ENCODE measurements at places on chromosomes 2 and 18. TPM values are rescaled to one million over a fixed set of nuclear protein-coding genes. Genes with fewer than 3 reads are reported as not detected.

GTF3C2 gene
- 13.0 TPM for polyA plus RNA-seq

- H3K27me3 ChIP-seq, result no peaks in the 10 kb centered on the region
- DNase-seq, result no peak
- H3K36me3 ChIP-seq, result no peaks in the 10 kb centered on the region
- no peak overlapping the region for H3K4me3 ChIP-seq
- no peak overlapping the region for H3K27ac ChIP-seq
Observed at GRCh38 chr2:177708660-177709444, 316.3 kb downstream of the AGPS start.

DNA sequence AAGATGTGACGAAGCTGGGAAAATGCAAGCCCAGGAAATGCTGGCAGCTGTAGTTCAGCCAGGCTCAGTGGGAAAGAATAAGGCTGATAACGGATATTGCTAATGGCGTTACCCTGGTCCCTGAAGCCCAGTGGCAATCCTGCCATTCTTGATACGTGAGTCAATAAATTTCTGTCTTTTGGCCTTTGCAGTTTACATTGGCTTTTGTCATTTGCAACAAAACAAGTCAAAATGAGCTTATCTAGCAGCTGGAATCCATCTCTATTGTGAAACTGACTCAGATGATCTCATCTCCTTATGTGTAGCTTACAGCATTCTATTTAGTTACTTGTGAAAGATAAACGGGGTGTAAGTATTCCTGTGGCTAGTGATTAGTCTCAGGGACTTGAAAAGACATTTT is 43.8 kb downstream of the ARL6IP6 start:
- H3K36me3 ChIP-seq, result peaks cover 3% of the 10 kb centered on the region
- H3K27ac ChIP-seq, result no peak overlapping the region
- DNase-seq, result no peak
- no peaks in the 10 kb centered on the region for H3K27me3 ChIP-seq
- H3K4me3 ChIP-seq, result no peak overlapping the region

DNA sequence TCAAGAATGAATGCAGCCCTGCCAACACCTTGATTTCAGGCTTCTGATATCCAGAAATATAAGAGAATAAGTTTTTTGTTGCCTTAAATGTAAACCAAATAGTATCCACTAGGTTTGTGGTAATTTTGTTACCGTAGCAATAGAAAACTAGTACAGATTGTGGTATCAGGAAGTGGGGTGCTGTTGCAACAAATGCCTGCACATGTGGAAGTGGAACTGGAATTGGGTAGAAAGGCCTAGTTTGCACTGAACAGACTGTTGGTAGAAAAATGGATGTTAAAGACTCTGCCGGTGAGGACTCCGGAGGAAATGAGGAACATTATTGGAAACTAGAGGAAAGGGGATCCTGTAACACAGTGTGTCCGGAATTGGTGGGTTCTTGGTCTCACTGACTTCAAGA is 145.8 kb upstream of the MGAT5 start:
- no peaks in the 10 kb centered on the region for H3K27me3 ChIP-seq
- no peaks in the 10 kb centered on the region for H3K36me3 ChIP-seq
- H3K4me3 ChIP-seq, result no peak overlapping the region
- DNase-seq, result no peak

GRCh38 chr18:76499021-76499420 is 4.0 kb upstream of the ZNF516 start:
- no peaks in the 10 kb centered on the region for H3K4me1 ChIP-seq
- no peaks in the 10 kb centered on the region for H3K27me3 ChIP-seq
- no peak for DNase-seq
- H3K4me3 ChIP-seq, result no peak overlapping the region
- no peaks in the 10 kb centered on the region for H3K36me3 ChIP-seq

DNA sequence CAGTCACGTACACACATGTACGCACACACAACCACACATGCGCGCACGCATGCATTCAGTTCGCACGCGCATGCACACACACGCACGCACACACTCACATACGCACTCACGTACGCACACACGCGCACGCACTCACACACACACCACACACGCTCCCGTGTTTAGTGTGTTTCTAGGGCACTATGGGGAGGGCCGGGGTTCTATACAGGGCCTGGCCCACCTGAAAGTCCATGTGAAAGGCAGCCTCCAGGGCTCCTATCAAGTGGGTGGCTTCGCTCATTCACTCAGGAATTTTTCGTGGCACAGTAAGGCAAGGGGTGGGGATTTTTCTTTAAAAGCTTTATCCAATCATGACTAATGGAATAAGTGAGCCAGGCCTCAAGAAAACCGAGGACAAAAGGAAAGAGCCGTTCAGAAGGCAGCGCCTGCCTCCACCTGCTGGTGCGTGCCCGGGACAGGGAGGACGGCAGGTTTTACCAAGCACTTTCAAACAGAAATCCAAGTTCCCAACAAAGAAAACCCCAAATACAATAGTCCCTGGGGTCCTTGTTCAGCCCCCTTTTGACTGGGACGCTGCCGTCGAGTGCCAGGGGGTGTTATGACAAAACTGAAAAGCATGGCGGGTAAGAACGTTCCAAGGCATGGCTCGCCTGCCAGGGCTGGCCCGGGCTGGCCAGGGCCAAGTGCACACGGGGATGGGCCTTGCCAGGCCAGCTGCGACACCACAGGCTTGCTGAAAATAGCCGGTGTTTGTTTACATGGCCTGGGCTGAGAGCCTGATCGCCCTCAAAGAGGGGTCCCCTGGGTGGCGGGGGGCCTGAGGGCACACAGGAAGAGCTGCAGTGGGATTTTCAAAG is 110.0 kb downstream of the HDAC4 start:
- no peak for DNase-seq
- no peak overlapping the region for H3K27ac ChIP-seq
- H3K36me3 ChIP-seq, result no peaks in the 10 kb centered on the region
- H3K27me3 ChIP-seq, result no peaks in the 10 kb centered on the region

DNA sequence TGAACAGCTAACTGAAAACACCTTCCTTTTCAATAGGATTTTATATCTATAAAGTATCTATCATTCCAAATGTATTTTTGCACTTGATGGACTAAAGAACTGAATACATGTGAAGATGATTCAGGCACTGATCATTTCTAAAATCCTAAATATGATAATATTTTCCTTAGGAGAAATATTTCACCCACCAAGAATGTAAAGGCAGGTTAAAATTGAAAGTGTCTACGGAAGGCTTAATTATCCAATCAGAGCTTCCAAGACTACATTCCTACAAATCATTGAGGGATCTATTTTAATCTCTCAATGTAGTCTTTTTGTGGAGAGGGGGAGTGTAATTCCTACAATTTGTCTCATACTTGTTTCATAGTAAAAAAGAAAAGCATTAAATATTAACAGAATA is 3.6 kb downstream of the GALNT3 start:
- H3K27ac ChIP-seq, result no peak overlapping the region
- no peaks in the 10 kb centered on the region for H3K27me3 ChIP-seq
- H3K4me3 ChIP-seq, result no peak overlapping the region

DNA sequence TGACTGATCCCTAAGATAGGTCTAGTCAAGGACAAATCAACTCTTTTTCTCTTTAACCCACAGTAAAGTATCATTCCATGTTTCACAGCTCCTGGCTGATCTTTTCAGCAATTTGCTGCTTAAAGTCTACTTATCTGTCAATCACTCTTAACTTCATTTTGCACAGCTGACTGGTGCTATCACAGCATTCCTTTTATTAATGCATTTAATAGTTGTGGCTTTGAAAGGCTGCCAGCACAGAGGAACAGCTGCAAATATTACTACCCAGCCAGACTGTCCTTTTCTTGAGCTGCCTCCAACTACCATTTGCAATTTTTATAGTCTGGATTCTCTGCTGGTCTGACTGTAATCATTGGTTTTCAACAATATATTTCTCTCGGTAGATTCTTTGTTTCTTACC is 303.5 kb downstream of the STK39 start:
- H3K27me3 ChIP-seq, result no peaks in the 10 kb centered on the region
- no peaks in the 10 kb centered on the region for H3K36me3 ChIP-seq
- H3K4me1 ChIP-seq, result no peaks in the 10 kb centered on the region

DNA sequence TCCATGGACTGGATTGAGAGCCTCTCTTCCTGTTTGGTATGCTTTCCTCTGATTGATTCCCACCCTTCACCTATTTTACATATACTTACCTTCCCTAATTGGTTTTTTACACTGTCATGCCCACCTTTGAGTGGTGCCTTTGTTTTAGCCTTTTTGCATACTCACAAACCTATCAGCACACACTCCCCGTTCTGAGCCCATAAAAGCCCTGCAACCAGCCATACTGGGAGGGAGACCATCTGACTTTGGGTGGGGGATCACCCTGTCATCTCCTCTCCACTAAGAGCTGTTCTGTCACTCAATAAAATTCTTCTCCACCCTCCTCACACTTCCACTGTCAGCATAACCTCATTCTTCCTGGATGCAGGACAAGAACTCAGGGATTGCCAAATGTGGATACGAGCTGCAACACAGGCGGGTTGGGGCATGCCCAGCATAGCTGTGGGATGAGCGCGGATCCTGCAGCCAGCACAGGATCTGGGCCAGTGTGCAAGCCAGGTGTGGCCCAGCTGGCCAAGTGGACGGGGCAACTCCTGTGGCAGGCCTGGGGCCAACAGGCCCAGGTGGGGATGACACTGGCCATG is 9.4 kb upstream of the MOB1A start:
- no peaks in the 10 kb centered on the region for H3K36me3 ChIP-seq
- H3K4me1 ChIP-seq, result no peaks in the 10 kb centered on the region
- H3K4me3 ChIP-seq, result no peak overlapping the region
- DNase-seq, result no peak
- no peaks in the 10 kb centered on the region for H3K27me3 ChIP-seq
- no peak overlapping the region for H3K27ac ChIP-seq

DNA sequence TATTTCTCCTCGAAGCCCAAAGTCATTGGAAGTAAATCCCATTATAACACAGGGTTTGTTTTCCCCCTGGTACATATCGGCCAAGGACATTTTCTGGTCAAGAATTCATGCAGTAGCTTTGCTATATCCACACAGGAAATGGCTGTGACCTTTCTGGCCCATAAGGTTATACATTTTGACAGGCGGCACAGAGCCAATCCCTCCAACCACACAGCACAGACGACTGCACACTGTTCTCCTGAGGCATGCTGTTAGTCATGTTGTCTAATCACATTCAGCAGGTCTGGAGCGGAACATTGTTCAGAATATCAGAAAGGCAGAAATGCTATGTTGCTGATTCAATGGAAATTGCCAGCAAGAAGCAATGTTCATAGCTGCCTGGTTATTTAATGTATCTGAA is 742.3 kb upstream of the SLC8A1 start:
- H3K4me3 ChIP-seq, result no peak overlapping the region
- no peaks in the 10 kb centered on the region for H3K4me1 ChIP-seq
- no peaks in the 10 kb centered on the region for H3K27me3 ChIP-seq
- DNase-seq, result no peak
